ENCODE measurements at places on chromosomes 2 and 18.
A peak's percentile ranks its signal among the peaks of the same experiment; 100 is the strongest.

DNA sequence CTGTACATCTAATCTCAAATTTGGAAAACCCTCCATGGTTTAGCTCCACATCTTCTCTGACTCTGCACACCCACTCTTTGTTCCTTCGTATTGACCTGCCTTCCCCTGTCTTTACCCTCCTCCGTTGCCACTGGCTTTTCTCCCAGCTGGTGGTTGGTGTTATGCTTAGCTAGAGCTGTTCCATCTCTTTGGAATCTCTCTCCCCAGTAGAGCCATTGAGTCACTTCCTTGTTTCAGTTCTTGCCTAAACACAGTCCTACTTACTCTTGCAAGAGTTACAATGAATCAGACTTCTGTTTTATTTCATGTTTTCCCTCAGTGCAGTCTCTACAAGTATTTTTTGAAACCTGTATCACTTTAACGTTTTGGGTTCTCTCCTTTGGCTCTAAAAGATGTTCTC, 263.9 kb downstream of the LTBP1 start:
- H3K4me1 ChIP-seq, result peaks cover 10% of the 10 kb centered on the region
- no peak overlapping the region for H3K4me3 ChIP-seq
- no peak for DNase-seq
- no peaks in the 10 kb centered on the region for H3K36me3 ChIP-seq

GRCh38 chr18:111306-112014, 46.9 kb upstream of the USP14 start:
- H3K27me3 ChIP-seq, result peaks cover 9% of the 10 kb centered on the region
- DNase-seq, result peak; percentile 62

GRCh38 chr2:191835539-191836350, 11.1 kb downstream of the CAVIN2 start:
- no peak overlapping the region for H3K27ac ChIP-seq
- no peaks in the 10 kb centered on the region for H3K4me1 ChIP-seq
- H3K27me3 ChIP-seq, result peaks cover 29% of the 10 kb centered on the region
- no peak for DNase-seq

GRCh38 chr2:86397986-86398385, 43.2 kb upstream of the KDM3A start:
- H3K4me3 ChIP-seq, result no peak overlapping the region
- no peak overlapping the region for H3K27ac ChIP-seq
- no peaks in the 10 kb centered on the region for H3K36me3 ChIP-seq
- DNase-seq, result no peak
- peaks cover 8% of the 10 kb centered on the region for H3K27me3 ChIP-seq

GRCh38 chr18:59744271-59744721, 47.1 kb upstream of the CCBE1 start:
- no peak overlapping the region for H3K4me3 ChIP-seq
- no peaks in the 10 kb centered on the region for H3K27me3 ChIP-seq
- no peaks in the 10 kb centered on the region for H3K4me1 ChIP-seq
- no peak overlapping the region for H3K27ac ChIP-seq
- no peaks in the 10 kb centered on the region for H3K36me3 ChIP-seq

Data from activated T-helper 2 cell treated with anti-CD3 and anti-CD28 coated beads, Interferon-gamma antibody, Interleukin-2, Interleukin-4, amounts not matched to agents 10 μg/mL and 5 μg/mL and 100 μg/mL, durations not matched to agents 14 hours and 24 hours and 36 hours (primary cell).